ENCODE measurements at places on chromosomes 16 and 17. TPM values are rescaled to one million over a fixed set of nuclear protein-coding genes. Genes with fewer than 3 reads are reported as not detected.

DNA sequence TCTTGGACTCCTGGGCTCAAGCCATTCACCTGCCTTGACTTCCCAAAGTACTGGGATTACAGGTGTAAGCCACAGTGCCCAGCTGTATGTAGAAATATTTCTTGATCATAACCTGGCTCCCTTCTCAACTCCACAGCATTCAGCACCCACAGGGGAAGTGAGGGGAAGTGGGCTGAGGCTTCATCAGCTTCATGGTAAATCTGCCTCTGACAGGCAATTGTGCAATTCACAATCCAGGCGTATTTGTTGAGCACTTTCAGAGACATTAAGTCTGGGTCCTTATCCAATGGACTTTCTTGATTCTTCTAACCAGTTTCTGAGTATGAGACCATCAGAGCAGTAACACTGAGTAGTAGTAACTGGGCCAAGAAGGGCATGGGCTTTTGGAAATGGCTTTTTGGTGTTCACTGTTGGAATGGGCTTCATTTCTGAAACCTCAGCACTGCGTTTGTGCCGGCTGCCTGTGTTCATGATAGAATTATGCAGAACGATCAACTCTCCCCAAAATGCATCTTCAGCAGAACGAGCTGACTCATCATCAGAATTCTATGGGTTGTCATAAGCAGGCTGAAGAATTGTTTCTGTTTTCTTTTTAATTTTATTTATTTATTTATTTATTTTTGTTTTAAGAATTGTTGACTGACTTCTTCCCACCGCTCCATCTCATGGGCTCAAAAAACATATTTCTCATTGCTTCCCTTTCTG is 28.9 kb downstream of the FAM20A start:
- no peak overlapping the region for H3K4me3 ChIP-seq
- DNase-seq, result no peak
- H3K27me3 ChIP-seq, result no peaks in the 10 kb centered on the region
- H3K27ac ChIP-seq, result no peak overlapping the region

DNA sequence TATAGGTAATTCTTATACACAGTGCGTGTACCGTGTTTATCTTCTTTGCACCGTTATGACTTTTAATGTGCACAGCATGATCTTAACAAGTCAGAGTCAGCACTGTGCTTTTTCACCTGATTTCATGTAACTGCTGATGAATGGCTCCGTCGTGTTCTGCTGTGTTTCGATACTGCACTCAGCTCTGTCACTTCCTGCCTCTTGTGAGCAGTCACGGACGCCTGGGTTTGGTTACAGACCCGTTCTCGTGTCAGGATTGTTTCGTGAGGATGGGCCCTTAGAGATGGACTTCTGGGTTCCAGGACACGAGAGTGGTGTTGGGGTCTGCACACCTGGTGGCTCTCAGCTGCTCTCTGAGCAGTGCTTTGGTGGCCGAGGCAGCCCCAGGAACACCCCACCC is 24.6 kb downstream of the TBCD start:
- peaks cover 29% of the 10 kb centered on the region for H3K4me1 ChIP-seq
- H3K4me3 ChIP-seq, result no peak overlapping the region
- no peak overlapping the region for H3K27ac ChIP-seq
- H3K36me3 ChIP-seq, result no peaks in the 10 kb centered on the region

- H3K27ac ChIP-seq, result peak overlapping the region; percentile 38
- peaks cover 20% of the 10 kb centered on the region for H3K4me1 ChIP-seq
- peak; percentile 67 for DNase-seq
- H3K4me3 ChIP-seq, result peak overlapping the region; percentile 78
Observed at GRCh38 chr16:3058139-3059030, 7.1 kb upstream of the IL32 start.

- H3K4me3 ChIP-seq, result no peak overlapping the region
- no peaks in the 10 kb centered on the region for H3K36me3 ChIP-seq
- H3K27ac ChIP-seq, result no peak overlapping the region
- H3K27me3 ChIP-seq, result no peaks in the 10 kb centered on the region
Observed at GRCh38 chr16:86214326-86215232, 295.7 kb upstream of the FOXF1 start.

- H3K36me3 ChIP-seq, result no peaks in the 10 kb centered on the region
- DNase-seq, result no peak
- H3K4me1 ChIP-seq, result peaks cover 58% of the 10 kb centered on the region
- peak overlapping the region; percentile 33 for H3K4me3 ChIP-seq
Observed at GRCh38 chr16:2473446-2473926, 1.4 kb upstream of the TBC1D24 start.

GRCh38 chr16:31382485-31383161 is 10.5 kb upstream of the ITGAD start:
- no peak overlapping the region for H3K27ac ChIP-seq
- H3K27me3 ChIP-seq, result no peaks in the 10 kb centered on the region
- H3K4me1 ChIP-seq, result peaks cover 7% of the 10 kb centered on the region
- peak; percentile 68 for DNase-seq
- no peak overlapping the region for H3K4me3 ChIP-seq

DNA sequence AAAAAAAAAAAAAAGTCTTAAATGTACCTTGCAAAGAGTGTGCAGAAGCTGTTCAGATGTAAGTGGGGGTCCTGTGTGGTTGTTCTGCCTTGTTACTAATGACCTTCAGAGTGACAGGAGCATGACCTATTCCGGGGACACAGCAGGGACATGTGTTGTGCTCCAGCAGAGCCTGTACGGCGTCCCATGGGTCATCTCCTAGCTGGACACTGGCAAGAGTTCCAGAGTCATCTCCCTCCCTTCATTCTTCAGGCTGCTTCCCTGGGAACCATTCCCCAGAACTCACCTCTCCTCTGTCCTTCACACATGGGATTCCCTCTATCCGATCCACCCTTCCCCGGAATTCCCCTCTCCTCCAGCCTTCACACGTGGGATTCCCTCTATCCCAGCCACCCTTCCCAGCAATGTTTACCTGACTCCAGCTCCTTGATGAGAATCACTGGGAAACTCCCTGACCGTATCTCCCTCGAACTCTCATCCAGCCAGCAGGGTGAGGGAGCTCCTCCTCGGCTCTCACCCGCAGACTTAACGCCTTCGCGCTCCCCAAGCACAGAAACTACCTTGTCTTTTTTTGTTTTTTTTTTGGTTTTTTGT is 85.8 kb downstream of the MRM3 start:
- DNase-seq, result no peak
- no peak overlapping the region for H3K4me3 ChIP-seq
- H3K27ac ChIP-seq, result no peak overlapping the region
- H3K36me3 ChIP-seq, result no peaks in the 10 kb centered on the region
- no peaks in the 10 kb centered on the region for H3K27me3 ChIP-seq
- H3K4me1 ChIP-seq, result no peaks in the 10 kb centered on the region

- no peak for DNase-seq
- no peak overlapping the region for H3K4me3 ChIP-seq
- no peaks in the 10 kb centered on the region for H3K4me1 ChIP-seq
- no peak overlapping the region for H3K27ac ChIP-seq
- no peaks in the 10 kb centered on the region for H3K36me3 ChIP-seq
Observed at GRCh38 chr17:73759324-73759723, 115.1 kb upstream of the SDK2 start.

GRCh38 chr17:62062944-62063343 is 2.1 kb downstream of the MED13 start:
- peak overlapping the region; percentile 86 for H3K27ac ChIP-seq
- H3K27me3 ChIP-seq, result no peaks in the 10 kb centered on the region
- H3K4me3 ChIP-seq, result peak overlapping the region; percentile 60
- no peak for DNase-seq
- H3K4me1 ChIP-seq, result peaks cover 32% of the 10 kb centered on the region

- no peak overlapping the region for H3K4me3 ChIP-seq
- DNase-seq, result no peak
- peaks cover 7% of the 10 kb centered on the region for H3K36me3 ChIP-seq
- no peaks in the 10 kb centered on the region for H3K4me1 ChIP-seq
- H3K27me3 ChIP-seq, result no peaks in the 10 kb centered on the region
- H3K27ac ChIP-seq, result no peak overlapping the region
Observed at GRCh38 chr17:60442271-60443173, 20.2 kb downstream of the CHCT1 start.

DNA sequence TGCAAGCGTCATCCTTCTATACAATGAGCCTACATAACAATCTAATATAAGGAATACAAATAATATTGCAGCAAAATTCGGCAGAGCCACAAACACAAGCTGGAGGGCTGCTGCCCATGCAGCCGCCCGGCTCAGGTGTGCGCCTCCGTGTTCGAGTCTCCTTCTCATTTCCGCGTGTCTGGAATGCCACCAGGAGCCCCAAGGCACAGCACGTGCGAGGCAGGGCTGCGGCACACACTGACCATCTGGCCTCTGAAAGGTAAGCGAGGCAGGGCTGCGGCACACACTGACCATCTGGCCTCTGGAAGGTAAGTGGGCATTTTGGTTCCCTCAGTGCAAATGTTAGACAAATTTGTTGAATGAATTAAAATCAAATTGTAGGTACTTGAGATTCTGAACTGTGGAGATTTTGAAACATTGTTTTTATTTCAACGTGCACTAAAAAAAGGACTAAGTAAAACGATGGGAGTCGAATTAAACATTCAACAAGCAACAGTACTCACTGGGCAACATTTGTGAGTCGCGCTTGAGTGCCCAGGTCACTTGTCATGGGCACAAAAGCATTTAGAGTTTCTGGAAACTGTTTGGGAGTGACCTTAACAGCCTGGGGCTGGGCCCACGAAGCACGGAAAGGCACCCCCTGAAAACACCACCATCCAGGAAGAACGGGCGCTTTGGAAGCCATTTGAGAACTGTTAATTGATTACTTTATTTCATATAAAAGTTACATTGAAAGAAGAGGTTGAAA is 37.4 kb downstream of the ZDHHC7 start:
- no peak overlapping the region for H3K27ac ChIP-seq
- peaks cover 5% of the 10 kb centered on the region for H3K4me1 ChIP-seq
- no peak for DNase-seq
- peaks cover 10% of the 10 kb centered on the region for H3K36me3 ChIP-seq
- H3K27me3 ChIP-seq, result no peaks in the 10 kb centered on the region

DNA sequence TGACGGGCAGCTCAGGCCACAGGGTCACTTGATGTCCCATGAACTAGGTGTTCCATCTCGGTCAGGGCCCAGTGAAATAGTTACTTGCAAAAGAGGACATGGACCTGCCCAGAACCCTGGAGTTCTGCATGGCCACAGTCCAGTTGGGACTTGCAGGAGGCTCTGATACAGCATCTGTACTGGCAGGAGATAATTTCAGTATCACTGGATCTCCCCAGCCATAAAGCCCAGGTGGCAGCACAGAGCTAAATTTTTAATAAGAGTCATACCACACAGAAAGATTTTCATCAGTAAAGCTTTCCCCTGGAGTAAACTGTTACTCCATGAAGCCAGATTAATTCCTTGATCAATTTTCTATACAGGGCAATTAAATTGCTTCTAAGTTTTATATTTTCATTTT is 18.0 kb upstream of the SLC16A5 start:
- no peaks in the 10 kb centered on the region for H3K4me1 ChIP-seq
- H3K4me3 ChIP-seq, result no peak overlapping the region
- no peak overlapping the region for H3K27ac ChIP-seq

- H3K4me3 ChIP-seq, result no peak overlapping the region
- no peak for DNase-seq
- no peaks in the 10 kb centered on the region for H3K27me3 ChIP-seq
- H3K27ac ChIP-seq, result no peak overlapping the region
Observed at GRCh38 chr17:72887917-72888316, 204.6 kb downstream of the SLC39A11 start.

DNA sequence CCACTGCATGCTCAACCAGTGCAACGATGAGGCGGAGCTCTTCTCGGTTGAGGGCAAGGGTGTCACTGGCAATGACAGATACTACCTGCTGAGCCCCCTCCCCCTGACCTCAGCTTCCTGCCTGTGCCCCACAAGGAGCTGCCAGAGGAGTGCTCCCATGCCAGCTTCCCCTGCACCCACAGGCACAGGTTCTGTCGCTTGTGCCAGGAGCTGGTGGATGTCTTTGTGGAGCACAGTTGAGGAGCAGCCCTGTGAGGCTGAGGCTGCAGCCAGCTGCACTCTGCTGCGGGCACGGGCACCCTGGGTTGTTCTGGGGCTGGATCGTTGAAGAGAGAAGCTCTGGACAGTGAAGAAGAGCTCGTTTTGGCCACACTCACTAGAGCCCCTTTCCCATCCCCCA is 165.3 kb upstream of the ZNF267 start:
- H3K27me3 ChIP-seq, result no peaks in the 10 kb centered on the region
- H3K36me3 ChIP-seq, result no peaks in the 10 kb centered on the region
- H3K4me3 ChIP-seq, result no peak overlapping the region
- no peak overlapping the region for H3K27ac ChIP-seq
- no peak for DNase-seq

DNA sequence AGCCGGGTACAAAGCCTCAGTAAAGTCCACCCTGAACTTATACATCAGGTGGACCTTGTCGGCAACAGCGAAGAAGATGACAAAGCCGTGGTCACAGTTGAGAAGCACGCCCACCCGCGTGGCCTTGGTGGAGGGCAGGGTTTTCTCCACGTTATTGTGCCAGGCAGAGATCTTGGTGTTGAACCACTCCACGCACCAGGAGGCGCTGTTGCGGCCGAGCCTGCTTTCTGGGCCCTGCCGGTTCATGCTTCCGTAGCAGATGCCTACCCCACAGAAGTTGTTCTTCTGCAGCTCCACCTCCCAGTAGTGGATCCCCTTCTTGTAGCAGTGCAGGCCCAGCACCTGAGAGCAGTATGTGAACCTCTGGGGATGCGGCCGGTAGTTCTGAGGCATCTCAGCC is 22.1 kb downstream of the TRIM25 start:
- no peak overlapping the region for H3K4me3 ChIP-seq
- peaks cover 6% of the 10 kb centered on the region for H3K4me1 ChIP-seq
- no peaks in the 10 kb centered on the region for H3K27me3 ChIP-seq
- peaks cover 99% of the 10 kb centered on the region for H3K36me3 ChIP-seq
- H3K27ac ChIP-seq, result no peak overlapping the region

- H3K4me3 ChIP-seq, result no peak overlapping the region
- no peak for DNase-seq
- no peaks in the 10 kb centered on the region for H3K36me3 ChIP-seq
- peaks cover 24% of the 10 kb centered on the region for H3K4me1 ChIP-seq
Observed at GRCh38 chr17:74919440-74920305, 3.4 kb downstream of the USH1G start.

GRCh38 chr17:77834170-77835115 is 124.1 kb upstream of the TNRC6C start:
- peaks cover 10% of the 10 kb centered on the region for H3K27me3 ChIP-seq
- DNase-seq, result no peak
- H3K27ac ChIP-seq, result no peak overlapping the region
- no peak overlapping the region for H3K4me3 ChIP-seq

DNA sequence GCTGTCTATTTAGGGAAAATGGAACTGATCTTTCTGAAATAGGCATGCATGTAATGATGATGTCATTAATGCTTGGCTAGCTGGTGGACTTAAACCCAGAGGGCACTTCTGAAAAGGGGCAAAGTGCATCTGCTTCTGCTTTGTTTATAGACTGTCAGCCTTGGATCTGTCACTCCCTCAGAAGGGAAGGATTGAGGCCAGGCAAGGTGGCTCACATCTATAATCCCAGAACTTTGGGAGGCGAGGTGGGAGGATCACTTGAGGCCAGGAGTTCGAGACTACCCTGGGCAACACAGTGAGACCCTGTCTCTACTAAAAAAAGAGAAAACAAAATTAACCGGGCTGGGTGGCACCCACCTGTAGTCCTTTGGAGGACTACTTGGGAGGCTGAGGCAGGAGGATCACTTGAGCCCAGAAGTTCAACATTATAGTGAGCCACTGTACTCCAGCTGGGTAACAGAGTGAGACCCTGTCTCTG is 185.5 kb downstream of the WWOX start:
- no peak for DNase-seq
- H3K4me1 ChIP-seq, result no peaks in the 10 kb centered on the region
- H3K27me3 ChIP-seq, result no peaks in the 10 kb centered on the region
- no peaks in the 10 kb centered on the region for H3K36me3 ChIP-seq
- H3K4me3 ChIP-seq, result no peak overlapping the region

The AANAT gene
- total RNA-seq, result 0.94 TPM

The FBXL16 gene
- total RNA-seq, result 3.5 TPM

The KRTAP1-1 gene
- not detected for total RNA-seq

The MYO15B gene
- 460 TPM for total RNA-seq

The ARRB2 gene
- 164 TPM for total RNA-seq
